ENCODE measurements at places on chromosomes 3 and 15.

DNA sequence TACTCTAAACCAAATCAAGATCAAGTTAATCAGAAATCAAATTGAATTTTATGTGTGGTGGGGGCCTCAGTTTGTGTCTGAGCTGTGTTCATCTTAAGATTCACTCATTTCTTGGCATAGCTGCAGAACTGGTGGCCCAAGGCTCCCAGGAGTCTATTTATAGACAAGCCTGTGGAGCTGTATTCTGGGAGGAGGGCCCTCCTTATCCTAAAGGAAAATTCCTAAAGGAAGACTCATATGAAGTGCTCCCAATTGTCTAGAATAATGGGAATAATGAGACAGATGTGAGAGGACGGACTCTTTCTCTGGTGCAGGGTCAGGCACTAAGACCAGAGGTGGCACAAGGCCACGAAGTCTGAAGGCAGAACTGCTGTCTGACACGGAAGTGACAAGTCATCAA, 38.9 kb downstream of the C3orf85 start:
- no peak for DNase-seq

GRCh38 chr15:78411061-78411460, 27.0 kb upstream of the IREB2 start:
- no peak for DNase-seq

DNA sequence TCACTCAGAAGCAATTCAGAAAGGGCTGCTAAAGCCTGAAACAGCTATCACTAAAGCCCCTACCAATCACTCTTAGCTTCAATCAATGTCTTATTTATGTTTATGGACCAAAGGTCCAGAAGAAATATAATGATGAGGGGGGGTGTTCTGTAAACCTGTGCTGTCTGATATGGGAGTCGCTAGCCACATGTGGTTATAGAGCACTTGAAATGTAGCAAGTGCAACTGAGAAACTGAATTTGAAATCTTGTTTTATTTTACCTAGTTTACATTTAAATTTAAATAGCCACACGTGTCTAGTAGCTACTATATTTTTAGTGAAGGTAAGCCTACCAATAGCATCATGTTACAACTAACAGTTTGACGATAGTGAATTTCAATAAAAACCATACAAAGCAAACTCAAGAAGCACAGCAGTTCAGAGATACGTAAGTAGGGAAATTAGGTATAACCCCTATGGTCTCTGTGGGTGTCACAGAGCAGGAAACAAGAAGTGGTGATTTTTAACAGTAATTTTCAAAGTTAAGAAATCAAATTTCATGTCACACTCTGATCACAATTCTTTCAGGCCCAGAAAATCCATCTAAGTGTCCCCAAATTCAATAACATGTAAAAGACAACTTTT, 3.6 kb downstream of the POU1F1 start:
- no peak for DNase-seq

DNA sequence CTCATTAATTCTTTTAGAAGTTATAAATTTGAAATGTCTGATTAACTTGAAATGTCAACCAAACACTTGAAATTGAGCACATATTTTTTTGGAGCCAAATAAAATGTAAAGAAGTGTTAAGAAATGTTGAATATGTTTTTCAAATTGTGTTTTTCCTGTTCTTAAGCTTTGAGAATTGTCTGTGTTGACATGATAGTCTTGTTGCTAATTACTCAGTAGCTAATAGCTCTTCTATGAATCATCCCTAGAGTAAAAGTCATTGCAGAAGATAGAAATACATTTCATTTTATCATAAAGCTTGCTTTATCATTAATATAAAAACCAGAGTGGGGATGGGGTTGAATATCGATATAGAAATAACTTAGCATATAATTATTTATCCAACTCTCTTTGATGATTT, 41.9 kb upstream of the ABHD10 start:
- no peak for DNase-seq

GRCh38 chr3:32249184-32249782, 10.8 kb downstream of the CMTM8 start:
- no peak for DNase-seq

GRCh38 chr3:180693656-180694055, 14.4 kb upstream of the CCDC39 start:
- no peak for DNase-seq

- no peak for DNase-seq
These were observed 37.9 kb downstream of the MAP3K13 start for GRCh38 chr3:185400866-185401265.

DNA sequence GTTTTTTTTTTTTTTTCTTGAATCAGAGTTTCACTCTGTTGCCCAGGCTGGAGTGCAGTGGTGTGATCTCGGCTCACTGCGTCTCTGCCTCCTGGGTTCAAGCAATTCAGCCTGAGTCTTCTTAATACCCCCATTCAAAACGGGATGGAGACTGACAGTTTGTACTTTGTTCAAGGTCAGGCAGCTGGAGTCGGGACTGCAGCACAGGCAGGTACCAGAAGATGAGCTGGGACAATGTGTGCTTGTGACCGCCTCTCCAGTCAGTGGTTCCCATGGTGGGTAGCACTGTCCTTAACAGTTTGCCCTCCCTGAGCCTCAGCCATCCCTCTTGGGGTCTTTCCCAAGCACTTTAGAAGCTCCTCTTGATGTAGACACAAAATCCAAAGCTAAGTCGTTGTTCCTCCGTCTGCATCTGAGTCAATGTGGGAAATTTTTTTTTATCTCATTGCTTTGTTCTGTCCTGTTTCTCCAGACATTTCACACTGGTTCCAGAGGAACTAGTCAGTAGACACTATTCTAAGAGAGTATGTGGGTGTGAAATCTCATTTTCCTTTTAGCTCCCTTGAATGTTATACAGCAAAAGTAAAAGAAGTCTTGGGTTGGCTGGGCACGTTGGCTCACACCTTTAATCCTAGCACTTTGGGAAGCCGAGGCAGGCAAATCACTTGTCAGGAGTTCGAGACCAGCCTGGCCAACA, 5.3 kb upstream of the TTLL13 start:
- DNase-seq = no peak

DNA sequence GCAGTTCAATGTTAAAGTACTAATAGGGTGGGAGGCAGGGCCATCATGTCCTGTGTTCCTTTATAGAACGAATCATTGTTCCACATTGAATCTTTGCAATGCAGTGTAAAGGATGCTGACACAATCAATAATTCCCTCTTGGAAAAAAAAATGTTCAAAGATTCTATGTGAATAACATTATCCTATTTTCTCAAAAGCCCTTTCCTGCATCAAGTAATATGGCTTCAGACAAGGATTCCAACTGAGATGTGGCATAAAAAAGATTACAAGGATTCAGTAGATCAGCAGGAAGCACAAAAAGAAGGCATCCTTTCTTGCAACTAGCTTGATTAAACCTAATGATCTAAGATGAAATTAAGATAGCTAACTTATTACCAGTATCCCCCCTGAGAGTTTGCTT, 454.0 kb upstream of the CADM2 start:
- no peak for DNase-seq

Measured in cardiac septum (tissue), 1 donor.